ENCODE measurements at places on chromosomes 11 and 22. TPM values are rescaled to one million over a fixed set of nuclear protein-coding genes. Genes with fewer than 3 reads are reported as not detected.

The SLC29A2 gene
- total RNA-seq, result 10.5 TPM

The TTC28 gene
- total RNA-seq, result 77.8 TPM

The IL17REL gene
- not detected for total RNA-seq

The PLXNB2 gene
- 302 TPM for total RNA-seq

The SCGB1D2 gene
- not detected for total RNA-seq

The YPEL1 gene
- 20.6 TPM for total RNA-seq

The TMEM86A gene
- total RNA-seq, result 5.3 TPM

The TLCD5 gene
- 8.8 TPM for total RNA-seq
